ENCODE measurements at places on chromosomes 1 and 21.

DNA sequence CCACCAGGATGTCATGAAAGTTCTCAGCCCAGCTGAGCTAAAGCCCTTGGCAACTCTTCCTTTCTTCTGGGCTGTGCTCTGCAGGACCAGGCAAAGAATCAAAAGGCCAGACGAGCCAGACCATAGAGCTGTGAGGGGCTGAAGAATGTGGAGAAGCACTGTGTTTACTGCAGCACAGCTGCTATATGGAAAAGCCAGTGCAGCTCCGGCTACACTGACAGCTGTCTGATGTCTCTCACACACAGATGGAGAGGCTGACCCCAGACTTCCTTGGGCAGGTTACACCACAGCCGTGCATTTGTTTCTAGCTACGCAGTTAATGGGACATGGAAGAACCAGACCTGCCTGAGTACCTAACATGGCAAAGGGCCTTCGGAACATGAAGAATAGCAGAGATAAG lies 40.3 kb downstream of the CD247 start:
- DNase-seq = no peak

GRCh38 chr1:162882248-162882674 lies 21.3 kb upstream of the CCDC190 start:
- no peak for DNase-seq

DNA sequence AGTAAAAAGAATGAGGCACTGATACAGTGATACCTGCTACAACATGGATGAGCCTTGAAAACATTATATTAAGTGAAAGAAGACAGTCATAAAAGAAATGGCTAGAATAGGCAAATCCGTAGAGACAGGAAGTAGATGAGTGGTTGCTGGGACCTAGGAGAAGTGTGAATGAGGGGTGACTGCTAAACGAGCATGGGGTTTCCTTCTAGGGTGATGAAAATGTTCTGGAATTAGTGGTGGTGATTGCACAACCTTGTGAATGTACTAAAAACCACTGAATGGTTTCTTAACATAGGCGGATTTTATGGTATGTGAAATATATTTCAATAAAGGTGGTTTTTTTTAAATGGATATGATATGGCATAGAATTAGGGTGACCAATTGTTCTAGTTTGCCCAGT lies 12.6 kb upstream of the SERINC2 start:
- no peak for DNase-seq

- no peak for DNase-seq
These were observed 9.8 kb downstream of the JUN start for GRCh38 chr1:58774027-58774426.

- DNase-seq = no peak
These were observed 32.8 kb downstream of the AKNAD1 start for GRCh38 chr1:108824051-108824450.

- no peak for DNase-seq
These were observed 3.5 kb upstream of the ACBD6 start for GRCh38 chr1:180505732-180506335.

DNA sequence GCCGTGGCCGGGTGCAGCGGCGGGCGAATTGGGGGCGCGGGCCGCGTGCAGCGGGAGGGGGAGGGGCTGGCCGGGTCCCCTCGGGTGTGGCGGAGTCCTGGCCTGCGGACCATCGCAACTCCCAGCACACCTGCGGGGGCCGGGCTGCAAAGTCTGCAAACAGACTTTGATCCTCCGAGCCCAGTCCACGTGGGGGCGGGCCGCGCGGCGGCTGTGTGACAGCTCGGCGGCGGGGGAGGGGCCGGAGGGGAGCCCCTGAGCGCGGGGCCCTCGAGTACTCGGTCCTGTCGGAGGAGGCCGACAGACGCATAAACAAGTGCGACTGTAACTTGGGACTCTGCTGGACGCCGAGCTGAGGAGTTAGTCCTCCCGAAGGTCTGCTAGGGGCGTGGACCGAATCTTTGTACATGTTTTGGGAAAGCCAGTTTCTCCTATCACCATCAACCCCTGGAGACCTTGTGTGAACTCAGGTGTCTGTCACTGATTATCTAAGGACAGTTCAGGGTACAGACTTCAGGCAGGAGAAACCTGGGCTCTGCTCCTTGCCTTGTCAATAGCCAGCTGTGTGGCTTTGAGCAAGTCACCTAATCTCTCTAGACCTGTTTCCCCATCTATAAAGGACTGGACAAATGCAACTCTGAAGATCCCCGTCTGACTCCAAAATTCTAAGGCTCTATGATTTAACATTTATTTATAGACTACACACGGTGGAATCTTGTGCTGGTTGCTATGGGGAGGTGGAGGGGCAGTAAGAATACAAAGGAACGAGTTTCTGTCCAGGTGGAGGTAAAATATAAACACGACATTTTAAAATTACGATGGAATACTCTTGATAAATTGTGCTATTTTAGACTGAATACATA lies 710 bp upstream of the SLC30A1 start:
- no peak for DNase-seq
